ENCODE measurements at places on chromosomes 3 and 15.

GRCh38 chr3:45631486-45631885 lies 36.9 kb downstream of the LIMD1 start:
- H3K27ac ChIP-seq, result peak overlapping the region; percentile 23
- H3K27me3 ChIP-seq, result no peaks in the 10 kb centered on the region
- H3K36me3 ChIP-seq, result no peaks in the 10 kb centered on the region
- H3K4me1 ChIP-seq, result peaks cover 24% of the 10 kb centered on the region
- no peak for DNase-seq
- H3K4me3 ChIP-seq, result no peak overlapping the region

DNA sequence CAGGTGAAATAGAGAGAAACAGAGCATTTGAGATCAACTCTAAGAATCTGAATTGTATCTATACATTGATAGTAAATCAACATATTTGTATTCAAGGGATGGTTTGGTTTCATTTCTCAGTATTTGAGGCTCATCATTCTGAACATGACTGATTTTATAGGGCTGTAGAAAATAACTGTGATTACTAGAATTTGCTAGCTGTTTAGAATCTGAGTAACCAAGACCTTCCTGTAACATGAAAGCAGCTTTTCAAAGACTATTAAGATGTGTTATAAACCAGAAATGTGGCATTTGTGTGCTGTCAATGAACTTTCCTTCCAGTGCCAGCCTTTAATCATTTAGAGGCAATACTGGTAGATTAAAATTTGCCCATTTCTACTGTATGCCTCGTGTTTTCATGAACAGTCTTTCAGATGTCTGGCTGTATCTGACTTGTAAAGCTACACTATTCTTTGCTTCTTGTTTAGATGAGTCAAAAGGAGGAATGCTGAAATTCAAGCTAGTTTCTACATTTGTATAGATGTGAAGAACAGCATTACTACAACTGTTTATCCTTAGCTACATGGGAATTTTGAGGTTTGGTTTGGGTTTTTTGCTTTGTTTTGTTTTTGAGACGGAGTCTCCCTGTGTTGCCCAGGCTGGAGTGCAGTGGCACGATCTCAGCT lies 137.3 kb upstream of the BHLHE40 start:
- H3K27me3 ChIP-seq, result no peaks in the 10 kb centered on the region
- peaks cover 73% of the 10 kb centered on the region for H3K36me3 ChIP-seq

DNA sequence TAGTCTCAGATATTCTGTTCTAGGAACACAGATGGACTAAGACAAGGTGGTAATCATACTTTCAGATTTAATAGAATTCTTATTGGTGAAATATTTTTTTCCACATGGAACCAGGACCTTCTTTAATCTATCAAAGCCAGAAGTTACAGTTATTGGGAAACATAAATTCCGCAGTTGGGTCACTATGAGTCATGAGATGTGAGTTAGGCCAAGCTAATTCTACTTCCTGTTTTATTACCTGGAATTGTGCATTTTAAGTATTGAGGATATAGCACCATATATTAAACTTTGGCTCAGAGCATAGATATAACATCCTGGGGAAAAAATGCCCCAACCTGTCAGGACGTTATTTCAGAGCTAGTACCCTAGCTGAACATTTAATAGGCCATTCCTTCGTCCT lies 96.4 kb upstream of the P3H2 start:
- H3K27me3 ChIP-seq, result no peaks in the 10 kb centered on the region
- H3K36me3 ChIP-seq, result no peaks in the 10 kb centered on the region
- no peak for DNase-seq
- no peak overlapping the region for H3K27ac ChIP-seq
- H3K4me1 ChIP-seq, result no peaks in the 10 kb centered on the region
- H3K4me3 ChIP-seq, result no peak overlapping the region

DNA sequence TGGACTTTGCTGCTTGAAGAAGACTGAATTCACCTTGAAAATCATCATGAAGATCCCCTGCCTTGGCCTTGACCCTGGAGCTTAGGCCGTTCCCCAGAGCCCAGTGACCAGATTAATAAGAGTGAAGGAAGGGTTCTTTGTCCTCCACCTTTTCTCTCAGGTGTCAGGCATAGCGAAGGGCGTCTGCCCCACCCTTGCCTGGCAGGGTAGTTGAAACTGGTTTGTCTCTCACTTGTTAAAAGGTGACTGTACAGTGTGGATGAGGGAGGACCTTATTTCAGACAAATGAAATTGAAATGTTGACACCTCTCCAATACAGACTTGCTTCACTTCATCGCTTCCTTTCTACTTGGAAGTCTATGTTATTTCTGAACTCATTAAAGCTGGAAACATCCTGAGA lies 223.7 kb upstream of the BHLHE40 start:
- H3K27me3 ChIP-seq, result no peaks in the 10 kb centered on the region
- DNase-seq, result no peak
- H3K27ac ChIP-seq, result peak overlapping the region; percentile 34
- H3K4me3 ChIP-seq, result no peak overlapping the region
- peaks cover 50% of the 10 kb centered on the region for H3K36me3 ChIP-seq

- H3K36me3 ChIP-seq, result peaks cover 19% of the 10 kb centered on the region
- H3K27ac ChIP-seq, result no peak overlapping the region
- DNase-seq, result no peak
- no peaks in the 10 kb centered on the region for H3K27me3 ChIP-seq
- H3K4me3 ChIP-seq, result no peak overlapping the region
- peaks cover 40% of the 10 kb centered on the region for H3K4me1 ChIP-seq
Observed at GRCh38 chr3:171306631-171307030, 153.6 kb downstream of the TNIK start.

DNA sequence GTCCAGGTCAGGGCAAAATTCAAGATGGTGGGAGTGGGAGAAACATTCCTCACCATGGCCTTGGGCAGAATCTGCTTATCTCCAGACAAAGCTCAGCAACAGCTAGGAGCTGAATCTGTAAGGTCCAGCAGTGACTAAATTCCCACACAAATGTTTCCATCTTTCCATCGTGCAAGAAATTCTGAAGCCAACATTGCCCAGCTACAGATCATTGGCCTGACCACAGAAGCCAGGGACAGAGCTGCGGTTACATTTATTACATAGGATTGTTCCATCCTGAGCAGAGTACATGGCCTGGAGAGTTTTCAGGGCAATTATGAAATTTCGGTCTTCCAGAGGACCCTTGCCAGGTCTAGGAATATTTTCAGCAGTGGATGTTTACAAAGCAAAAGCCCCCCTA lies 100.3 kb downstream of the LIPC start:
- H3K4me1 ChIP-seq, result peaks cover 3% of the 10 kb centered on the region
- DNase-seq, result no peak
- no peak overlapping the region for H3K27ac ChIP-seq
- H3K27me3 ChIP-seq, result no peaks in the 10 kb centered on the region
- H3K4me3 ChIP-seq, result no peak overlapping the region
- peaks cover 1% of the 10 kb centered on the region for H3K36me3 ChIP-seq

GRCh38 chr15:73927003-73927475 lies 777 bp downstream of the LOXL1 start:
- H3K4me1 ChIP-seq, result peaks cover 36% of the 10 kb centered on the region
- no peak overlapping the region for H3K27ac ChIP-seq
- H3K27me3 ChIP-seq, result no peaks in the 10 kb centered on the region

- no peak for DNase-seq
- H3K4me1 ChIP-seq, result no peaks in the 10 kb centered on the region
- no peak overlapping the region for H3K4me3 ChIP-seq
- no peak overlapping the region for H3K27ac ChIP-seq
- no peaks in the 10 kb centered on the region for H3K36me3 ChIP-seq
Observed at GRCh38 chr3:55271549-55271948, 215.6 kb downstream of the WNT5A start.

- DNase-seq, result no peak
- H3K36me3 ChIP-seq, result no peaks in the 10 kb centered on the region
- H3K4me3 ChIP-seq, result no peak overlapping the region
- no peak overlapping the region for H3K27ac ChIP-seq
- H3K27me3 ChIP-seq, result peaks cover 13% of the 10 kb centered on the region
Observed at GRCh38 chr3:130386604-130387263, 41.3 kb downstream of the COL6A5 start.

Measured in activated naive CD8-positive, alpha-beta T cell treated with anti-CD3 and anti-CD28 coated beads for 36 hours (primary cell).